ENCODE measurements at places on chromosomes 4 and X. TPM values are rescaled to one million over a fixed set of nuclear protein-coding genes. Genes with fewer than 3 reads are reported as not detected.

Gene HSD17B11
- total RNA-seq: 33.6 TPM

Gene SLC16A2
- total RNA-seq: 0.12 TPM

Gene P2RY4
- total RNA-seq: 0.12 TPM

Gene ADH1A
- not detected for total RNA-seq

Gene ADGRA3
- total RNA-seq: 2.6 TPM

Gene AWAT2
- total RNA-seq: not detected

Gene NXF2B
- total RNA-seq: not detected

Gene PCDH11X
- total RNA-seq: not detected

Gene FGB
- not detected for total RNA-seq

Gene GPC4
- total RNA-seq: not detected

Gene CTAG2
- not detected for total RNA-seq

Gene TRPC5OS
- not detected for total RNA-seq

Gene KIT
- 0.29 TPM for total RNA-seq

Gene EFHC2
- total RNA-seq: 2.3 TPM

Gene SSX4B
- not detected for total RNA-seq

Gene SPANXN3
- not detected for total RNA-seq

Gene RENBP
- 16.5 TPM for total RNA-seq

Gene PNMA3
- 1.4 TPM for total RNA-seq

Gene ZNF157
- total RNA-seq: 0.42 TPM

Gene MECP2
- total RNA-seq: 72.4 TPM

- DNase-seq: no peak
Observed at GRCh38 chr4:100762738-100763137, 244.9 kb upstream of the EMCN start.

DNA sequence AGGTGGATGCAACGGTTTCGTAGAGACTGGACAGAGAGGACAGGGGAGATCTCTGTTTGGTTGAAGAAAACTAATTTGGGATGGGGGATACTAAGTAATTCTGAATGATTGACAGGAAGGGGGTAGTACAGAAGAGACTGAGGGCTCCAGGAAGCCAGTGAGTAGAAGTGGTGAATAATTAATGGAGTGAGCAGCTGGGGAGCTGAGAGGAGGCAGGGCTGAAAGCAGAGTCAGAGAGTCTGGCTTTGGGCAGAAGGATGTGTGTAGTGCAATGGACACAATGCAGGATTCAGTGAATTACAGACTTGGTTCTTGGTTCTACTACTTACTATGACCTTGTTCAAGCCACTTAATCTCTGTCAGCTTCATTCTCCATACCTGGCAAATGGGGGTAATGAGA lies 161.7 kb downstream of the RBMX2 start:
- DNase-seq: no peak

- DNase-seq: no peak
Observed at GRCh38 chrX:109783701-109784079, 50.6 kb upstream of the ACSL4 start.

GRCh38 chr4:147463065-147463464 lies 17.8 kb upstream of the EDNRA start:
- no peak for DNase-seq

- no peak for DNase-seq
Observed at GRCh38 chrX:130944230-130944629, 41.2 kb upstream of the ENOX2 start.

DNA sequence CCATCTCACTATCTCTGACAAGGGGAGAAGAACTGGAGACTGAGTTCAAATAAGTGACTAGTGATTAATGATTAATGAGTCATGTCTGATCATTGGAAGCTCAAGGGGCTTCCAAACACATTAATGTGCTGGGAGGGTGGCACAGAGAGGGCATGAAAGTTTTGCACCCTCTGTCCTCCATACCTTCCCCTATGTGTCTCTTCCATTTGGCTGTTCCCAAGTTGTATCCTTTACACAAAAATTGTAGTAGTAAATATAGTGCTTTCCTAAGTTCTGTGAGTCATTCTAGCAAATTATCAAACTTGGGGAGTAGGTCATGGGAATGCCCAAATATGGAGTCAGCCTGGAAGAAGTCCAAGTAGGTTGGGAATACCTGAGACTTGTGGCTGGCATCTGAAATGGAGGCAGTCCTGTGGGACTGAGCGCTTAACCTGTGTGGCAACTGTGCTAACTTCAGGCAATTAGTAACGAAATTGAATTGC lies 4.1 kb upstream of the FAM200B start:
- DNase-seq: no peak

DNA sequence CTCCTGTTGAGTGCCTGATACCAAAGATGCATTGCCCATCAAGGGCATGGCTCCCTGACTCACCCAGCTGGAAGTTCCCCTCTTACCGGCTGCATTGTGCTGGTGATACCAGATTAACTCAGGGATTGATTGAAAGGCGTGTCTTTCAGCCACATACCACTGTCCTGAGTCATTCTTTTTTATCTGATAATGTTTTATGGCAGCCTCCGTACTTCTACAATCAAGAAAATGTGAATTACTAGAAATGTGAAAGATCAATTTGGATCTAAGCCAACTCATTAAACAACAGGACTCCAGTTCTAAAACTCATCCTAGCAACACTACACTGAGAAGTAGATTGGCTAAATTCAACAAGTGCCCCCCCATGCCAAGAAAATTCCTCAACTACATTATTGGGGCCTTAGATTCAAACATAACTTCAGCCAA lies 40.0 kb downstream of the TXK start:
- DNase-seq: no peak

DNA sequence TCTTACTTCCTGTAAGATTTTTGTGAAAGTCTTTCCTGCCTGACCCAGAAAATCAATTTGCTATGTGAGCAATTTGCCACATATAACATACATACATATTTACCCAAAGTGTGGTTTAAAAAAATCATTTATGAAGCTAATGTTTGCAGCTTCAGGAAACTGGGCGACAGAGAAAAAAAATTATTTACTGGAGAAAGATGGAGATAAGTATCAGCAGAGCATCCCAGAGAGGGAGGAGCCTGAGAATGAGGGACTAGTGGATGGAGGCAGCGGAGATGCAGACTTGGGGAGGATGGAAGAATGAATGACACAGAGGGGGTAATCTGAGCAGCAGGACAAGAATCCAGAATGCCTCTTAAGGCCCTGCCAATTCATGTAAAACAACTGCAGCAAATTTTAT lies 975 bp upstream of the GYPA start:
- no peak for DNase-seq

GRCh38 chr4:18975916-18976808 lies 954.6 kb upstream of the LCORL start:
- DNase-seq: no peak

GRCh38 chr4:22413471-22413870 lies 102.4 kb downstream of the ADGRA3 start:
- no peak for DNase-seq

- DNase-seq: no peak
Observed at GRCh38 chrX:66815227-66815626, 176.3 kb upstream of the EDA2R start.

DNA sequence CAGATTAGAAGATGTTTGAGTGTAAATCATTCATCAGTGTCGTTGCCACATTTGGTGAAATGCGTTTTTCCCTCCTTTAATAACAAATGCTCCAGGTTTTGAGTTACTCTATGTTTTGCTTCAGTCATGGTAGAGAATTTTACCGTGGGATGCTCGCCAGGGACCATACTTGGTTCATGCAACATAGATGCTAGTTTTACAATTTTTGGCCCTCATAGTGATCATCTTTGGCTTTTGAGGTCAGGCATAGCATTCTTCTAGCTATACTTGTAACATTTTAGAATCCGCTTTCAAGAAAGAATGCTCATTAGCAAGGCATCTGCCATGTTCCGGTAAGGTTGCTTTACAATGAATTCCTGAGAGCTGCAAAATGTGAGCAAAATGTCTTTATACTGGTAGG lies 147.2 kb downstream of the SPCS3 start:
- DNase-seq: no peak

- DNase-seq: no peak
Observed at GRCh38 chrX:85930099-85930498, 117.3 kb downstream of the CHM start.

DNA sequence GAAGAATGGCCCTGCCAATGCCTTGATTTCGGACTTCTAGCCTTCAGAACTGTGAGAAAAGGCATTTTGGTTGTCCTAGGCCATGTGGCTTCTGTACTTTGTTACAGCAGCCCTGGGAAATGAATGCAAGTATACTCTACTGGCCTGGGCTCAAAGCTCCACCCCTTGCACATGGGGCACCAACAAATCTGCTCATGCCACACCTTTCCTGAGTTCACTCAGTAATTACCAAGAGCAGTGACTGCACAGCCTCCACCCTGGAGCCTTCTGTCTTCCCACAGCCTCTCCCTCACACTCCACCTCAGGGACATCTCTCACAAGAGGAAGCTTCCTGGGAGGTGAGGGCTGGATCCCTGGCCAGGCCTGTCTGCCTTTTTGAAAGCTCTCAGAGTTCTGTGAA lies 29.1 kb upstream of the GAB1 start:
- no peak for DNase-seq

DNA sequence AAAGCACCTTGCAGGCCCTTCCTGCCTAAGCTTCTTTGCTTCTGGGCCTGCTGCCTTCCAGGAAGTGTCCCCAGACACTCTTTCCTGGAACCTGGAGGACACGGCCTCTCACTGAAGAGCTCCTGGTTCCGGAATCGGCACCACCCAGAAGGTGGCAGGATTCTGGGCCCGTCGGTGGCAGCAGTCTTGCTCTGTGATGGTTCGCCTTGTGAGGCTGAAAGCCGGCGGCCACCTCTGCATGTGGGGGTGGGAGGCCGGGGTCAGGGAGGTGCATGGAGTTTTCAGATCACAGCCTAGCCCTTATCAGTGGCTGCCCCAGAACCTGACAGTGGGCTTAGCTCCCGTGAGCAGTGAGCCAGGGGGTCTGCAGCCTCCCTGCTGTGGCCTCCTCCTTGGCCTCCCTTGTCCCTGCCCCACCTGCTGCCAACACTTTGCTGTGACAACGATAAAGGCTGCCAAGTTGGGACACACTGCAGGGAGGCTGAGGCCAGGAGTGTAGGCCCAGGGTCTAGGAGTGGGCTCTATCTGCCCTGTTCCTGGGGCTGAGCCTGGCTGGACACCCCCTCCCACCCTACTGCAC lies 30.8 kb upstream of the GPR78 start:
- DNase-seq: no peak

DNA sequence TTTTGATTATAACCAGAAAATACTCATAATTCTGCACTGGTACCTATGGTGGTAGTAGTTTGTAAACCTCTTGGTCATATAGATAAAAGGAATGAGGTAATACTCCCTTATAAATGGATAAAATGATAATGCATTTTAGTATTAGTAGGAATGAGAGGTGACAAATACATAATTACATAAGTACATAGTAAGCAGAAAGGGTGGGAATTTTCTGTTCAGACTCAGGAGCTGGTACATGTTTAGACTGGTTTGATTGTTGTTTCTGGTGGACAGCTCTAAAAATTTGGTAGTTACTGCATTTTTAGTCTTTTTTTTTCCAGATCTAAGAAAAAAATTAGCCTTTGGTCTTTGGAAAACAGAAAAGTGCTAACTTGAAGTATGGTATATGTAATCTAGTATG lies 70.4 kb upstream of the AGA start:
- no peak for DNase-seq

DNA sequence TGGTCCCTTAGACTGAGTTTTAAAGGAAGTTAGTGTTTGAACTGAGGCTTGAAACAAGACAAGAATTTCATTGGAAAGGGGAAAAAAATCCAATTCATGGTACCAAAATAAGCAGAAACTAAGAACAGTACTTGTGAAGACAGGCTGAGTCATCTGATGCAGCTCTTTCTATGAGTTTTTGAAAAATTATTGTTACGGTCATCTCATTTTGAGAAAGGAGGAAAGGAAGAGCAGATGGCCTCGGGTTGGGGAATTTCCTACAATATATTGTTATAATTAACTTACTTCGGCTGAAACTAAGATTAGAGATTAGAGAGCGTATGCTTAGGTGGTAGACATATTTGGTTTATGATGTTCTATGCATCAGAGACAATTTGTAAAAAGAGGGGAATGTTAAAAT lies 2164.8 kb upstream of the AGA start:
- no peak for DNase-seq

- DNase-seq: peak; percentile 15
Observed at GRCh38 chrX:138128027-138128671, 562.2 kb downstream of the ZIC3 start.

DNA sequence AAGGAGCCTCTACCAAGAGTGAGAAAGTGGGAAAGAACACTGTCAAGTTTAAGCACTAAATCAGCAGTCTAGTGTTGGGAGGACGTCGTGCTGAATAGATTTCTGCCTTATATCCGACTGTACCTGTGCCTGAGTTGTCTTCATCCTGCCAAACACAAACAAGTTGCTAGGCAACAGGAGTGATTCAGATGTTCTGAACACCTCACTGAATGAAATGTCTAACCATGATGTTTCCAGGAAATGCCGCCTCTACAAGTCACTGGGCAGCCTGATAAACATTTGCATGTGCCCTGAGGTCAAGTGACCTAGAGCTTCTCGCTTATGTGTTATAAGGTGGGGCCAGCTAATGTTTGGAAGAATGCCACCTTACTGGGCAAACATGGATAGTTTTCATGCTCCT lies 37.9 kb downstream of the SGMS2 start:
- DNase-seq: peak; percentile 24

- no peak for DNase-seq
Observed at GRCh38 chr4:154487145-154487544, 4.5 kb downstream of the DCHS2 start.

DNA sequence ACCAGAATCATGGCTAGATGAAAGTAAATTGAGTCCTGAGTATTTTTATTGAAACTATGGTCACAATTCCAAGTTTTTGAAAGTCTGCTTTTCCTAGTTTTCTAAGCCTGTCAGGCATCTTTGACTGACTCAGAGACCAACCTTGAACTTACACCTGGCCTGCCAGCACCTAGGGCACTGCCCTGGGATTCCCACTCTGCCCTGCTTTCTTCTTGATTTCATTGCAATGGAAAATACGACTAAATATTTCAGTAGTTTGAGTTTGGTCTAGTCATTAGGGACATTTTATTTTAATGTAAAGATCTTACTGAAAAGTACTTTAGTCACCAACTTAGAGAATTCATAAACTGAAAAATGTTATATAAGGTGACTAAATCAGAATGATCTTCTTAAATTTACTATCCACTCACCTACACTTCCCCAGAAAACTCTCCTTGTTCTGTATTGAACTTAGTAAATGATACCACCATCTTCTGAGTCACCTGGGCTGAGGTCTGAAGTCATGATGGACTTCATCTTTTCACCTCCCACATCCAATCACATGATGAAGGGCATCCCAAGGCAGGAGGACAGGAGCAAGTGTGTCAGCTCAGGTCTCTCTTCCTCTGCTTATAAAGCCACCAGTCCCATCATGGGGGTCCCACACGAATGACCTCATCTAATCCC lies 11.6 kb upstream of the PYURF start:
- DNase-seq: no peak

- no peak for DNase-seq
Observed at GRCh38 chr4:89868276-89868675, 26.4 kb upstream of the MMRN1 start.

GRCh38 chr4:47698837-47699236 lies 139.0 kb downstream of the CORIN start:
- DNase-seq: no peak

DNA sequence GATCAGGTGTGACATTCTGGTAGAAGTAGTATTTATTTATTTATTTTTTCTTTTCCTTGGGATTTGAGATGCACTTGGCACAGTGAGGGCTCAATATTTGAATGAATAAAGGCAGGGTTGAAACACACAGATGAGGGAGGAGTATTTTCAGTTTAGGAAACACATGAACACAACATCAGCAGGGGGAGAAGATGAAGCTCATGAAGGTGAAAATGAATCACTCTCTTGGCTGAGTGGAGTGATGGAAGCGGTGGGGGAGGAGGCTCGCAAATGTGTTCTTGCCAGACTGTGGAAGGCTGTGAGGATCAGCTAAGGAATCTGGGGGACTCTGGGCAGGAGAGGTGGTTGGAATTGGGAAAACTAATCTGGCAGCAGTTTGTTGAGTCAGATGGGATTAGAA lies 55.3 kb downstream of the ARHGAP10 start:
- no peak for DNase-seq

Data from activated CD4-positive, alpha-beta T cell treated with anti-CD3 and anti-CD28 coated beads, Interleukin-2, amount 10 ng/mL, durations not matched to agents 7 days and 5 days (primary cell).